ENCODE measurements at places on chromosomes 13 and 19.

GRCh38 chr19:719636-720344, 11.1 kb downstream of the PALM start:
- DNase-seq: no peak

DNA sequence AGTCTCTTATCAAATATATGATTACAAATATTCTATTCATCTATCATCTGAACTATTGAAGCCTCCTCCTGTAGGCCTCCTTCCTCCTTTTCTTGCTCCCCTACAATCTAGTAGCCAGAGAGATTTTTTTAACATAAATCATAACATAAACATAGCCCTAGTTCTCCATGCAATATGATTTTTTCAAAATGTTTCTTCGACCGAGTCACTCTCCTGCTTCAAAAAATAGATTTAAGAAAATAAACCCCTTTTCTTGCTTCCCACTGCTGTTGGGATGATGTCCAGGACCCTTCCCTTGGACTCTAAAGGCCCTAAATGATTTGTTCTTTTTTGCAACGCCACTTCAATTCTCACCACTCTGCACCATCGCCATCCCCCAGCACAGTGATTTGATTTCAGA, 319.7 kb upstream of the TSHZ3 start:
- no peak for DNase-seq

- no peak for DNase-seq
Observed at GRCh38 chr13:42393573-42394360, 121.8 kb downstream of the AKAP11 start.

DNA sequence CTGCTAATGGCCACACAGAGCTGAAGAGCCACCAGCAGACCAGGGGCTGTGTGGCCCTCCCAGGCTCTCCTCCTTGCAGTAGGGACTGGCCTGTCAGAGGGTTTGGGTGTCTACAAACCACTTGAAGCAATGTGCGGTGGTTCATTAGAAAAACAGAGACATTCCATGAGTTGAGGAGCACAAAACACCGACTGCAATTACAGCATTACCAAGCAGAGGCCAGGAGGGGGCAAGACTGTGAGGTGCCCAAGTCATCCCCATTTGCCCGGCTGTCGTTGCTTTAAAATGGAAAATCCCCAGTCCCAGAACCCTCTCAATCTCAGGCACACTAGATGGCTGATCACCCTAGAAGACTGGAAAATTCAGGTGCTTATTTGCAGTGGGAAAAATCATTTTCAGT, 15.0 kb downstream of the TMTC4 start:
- DNase-seq: no peak

- no peak for DNase-seq
Observed at GRCh38 chr13:113178896-113179167, 20.4 kb downstream of the PROZ start.

DNA sequence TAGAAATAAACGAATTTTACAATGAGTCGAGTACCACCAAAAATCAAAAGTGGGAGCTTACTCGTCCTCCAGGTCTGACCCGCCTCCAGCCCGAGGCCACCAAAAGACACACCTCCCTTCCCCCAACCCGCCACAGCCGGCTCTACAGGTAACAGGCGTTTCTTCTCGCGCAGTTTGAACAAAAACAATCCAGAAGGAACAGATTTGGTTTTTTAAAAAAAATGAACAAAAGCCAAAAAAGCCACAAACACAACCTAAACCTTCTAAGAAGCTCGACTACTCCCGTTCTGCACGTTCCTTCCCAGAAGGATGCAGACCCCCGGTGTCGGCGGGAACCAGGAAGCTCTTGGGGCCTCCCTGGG, 671 bp downstream of the ZDHHC20 start:
- peak; percentile 69 for DNase-seq

DNA sequence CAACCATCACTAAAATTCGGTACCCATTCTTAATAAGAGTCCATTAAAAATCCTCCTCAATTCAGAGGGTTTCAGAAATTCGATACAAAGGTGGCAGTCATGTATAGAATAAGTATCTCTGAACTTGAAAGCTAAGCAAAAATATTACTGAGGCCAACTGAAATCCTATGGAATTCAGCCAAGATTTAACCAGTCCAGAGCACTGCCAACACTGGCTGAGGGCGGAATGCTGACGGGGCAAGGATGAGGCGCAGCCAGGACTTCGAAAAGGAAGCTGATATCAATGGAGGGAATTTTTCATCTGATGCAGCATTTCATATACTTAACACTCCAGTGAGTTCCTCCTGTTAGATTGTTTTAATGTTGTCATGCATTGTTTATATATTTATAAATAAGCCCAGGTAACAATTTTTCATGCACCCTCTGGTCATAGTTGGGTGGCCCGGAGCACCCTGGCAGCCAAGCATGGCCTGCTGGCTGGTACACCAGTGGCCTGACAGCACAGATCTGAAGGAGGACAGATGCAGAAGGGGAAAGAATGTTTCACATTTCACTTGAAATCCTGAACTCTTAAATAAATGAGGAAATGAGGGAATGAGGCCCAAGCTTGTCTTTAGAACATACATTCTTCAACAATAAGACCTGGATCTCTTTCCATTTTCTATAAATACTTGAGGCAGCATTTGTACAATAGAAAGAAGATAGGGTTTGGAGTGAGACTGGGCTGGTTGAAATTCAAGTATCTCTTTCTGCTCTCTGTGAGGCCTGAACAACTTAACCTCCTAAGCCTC, 41.5 kb downstream of the WDFY2 start:
- DNase-seq: no peak

GRCh38 chr13:28654276-28654675, 4.7 kb upstream of the POMP start:
- no peak for DNase-seq

- DNase-seq: no peak
Observed at GRCh38 chr19:18660051-18660910, 23.2 kb upstream of the CRTC1 start.

DNA sequence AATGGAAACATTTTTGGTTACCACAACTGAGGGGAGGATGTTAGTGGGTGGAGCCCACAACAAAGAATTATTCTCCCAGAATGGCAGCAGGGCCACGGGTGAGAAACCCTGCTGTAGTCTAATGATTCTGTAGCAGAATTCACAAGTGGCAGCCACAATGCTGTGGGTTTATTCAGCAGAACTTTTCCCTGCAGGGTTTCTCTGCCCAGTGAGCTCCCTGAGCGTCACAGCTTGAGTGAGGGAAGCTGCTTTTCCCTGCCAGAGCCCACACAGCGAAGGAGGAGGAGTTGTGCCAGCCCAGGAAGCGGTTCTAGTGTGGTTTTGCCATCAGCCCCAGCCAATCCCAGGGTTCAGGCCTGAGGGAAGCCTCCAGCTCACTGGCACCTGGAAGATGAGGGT, 4.4 kb downstream of the ATP12A start:
- no peak for DNase-seq

GRCh38 chr19:1985588-1986356, 29.7 kb downstream of the BTBD2 start:
- no peak for DNase-seq

- DNase-seq: no peak
Observed at GRCh38 chr13:30806784-30807183, 71.4 kb downstream of the ALOX5AP start.

- DNase-seq: no peak
Observed at GRCh38 chr19:47022541-47023447, 3.2 kb downstream of the NPAS1 start.

GRCh38 chr19:38819231-38819920, 6.6 kb upstream of the LGALS4 start:
- peak; percentile 80 for DNase-seq

GRCh38 chr19:52101866-52102562, 6.4 kb upstream of the ZNF841 start:
- DNase-seq: no peak

GRCh38 chr13:84481958-84482357, 599.7 kb upstream of the SLITRK1 start:
- DNase-seq: no peak

GRCh38 chr13:46315491-46316075, 71.5 kb downstream of the RUBCNL start:
- DNase-seq: no peak

GRCh38 chr13:110317496-110318195, 10.6 kb downstream of the COL4A2 start:
- no peak for DNase-seq

GRCh38 chr19:46487802-46488445, 7.7 kb downstream of the PNMA8B start:
- DNase-seq: peak; percentile 88

DNA sequence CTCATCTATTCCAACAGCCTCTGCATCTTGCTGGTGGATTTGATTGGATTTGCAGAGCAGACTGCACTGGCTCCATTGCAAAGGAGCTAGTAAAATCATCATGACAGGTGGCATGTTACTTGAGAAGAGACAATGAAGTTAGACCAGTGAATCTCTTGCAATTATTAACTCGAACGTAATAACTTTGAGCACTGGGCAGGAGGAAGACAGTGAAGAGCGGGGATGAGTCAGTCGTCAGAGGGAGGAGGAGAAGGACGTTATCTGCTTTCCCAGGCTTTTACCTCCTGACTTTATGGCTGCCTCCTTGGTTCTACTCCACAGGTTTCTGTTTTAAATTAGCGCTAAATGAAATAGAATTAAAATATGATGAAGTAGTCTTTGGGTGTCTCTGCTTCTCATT, 257.8 kb upstream of the IPO5 start:
- DNase-seq: peak; percentile 23

GRCh38 chr19:31530781-31531180, 181.5 kb upstream of the TSHZ3 start:
- no peak for DNase-seq

- DNase-seq: no peak
Observed at GRCh38 chr13:112143046-112143752, 76.2 kb downstream of the SOX1 start.

DNA sequence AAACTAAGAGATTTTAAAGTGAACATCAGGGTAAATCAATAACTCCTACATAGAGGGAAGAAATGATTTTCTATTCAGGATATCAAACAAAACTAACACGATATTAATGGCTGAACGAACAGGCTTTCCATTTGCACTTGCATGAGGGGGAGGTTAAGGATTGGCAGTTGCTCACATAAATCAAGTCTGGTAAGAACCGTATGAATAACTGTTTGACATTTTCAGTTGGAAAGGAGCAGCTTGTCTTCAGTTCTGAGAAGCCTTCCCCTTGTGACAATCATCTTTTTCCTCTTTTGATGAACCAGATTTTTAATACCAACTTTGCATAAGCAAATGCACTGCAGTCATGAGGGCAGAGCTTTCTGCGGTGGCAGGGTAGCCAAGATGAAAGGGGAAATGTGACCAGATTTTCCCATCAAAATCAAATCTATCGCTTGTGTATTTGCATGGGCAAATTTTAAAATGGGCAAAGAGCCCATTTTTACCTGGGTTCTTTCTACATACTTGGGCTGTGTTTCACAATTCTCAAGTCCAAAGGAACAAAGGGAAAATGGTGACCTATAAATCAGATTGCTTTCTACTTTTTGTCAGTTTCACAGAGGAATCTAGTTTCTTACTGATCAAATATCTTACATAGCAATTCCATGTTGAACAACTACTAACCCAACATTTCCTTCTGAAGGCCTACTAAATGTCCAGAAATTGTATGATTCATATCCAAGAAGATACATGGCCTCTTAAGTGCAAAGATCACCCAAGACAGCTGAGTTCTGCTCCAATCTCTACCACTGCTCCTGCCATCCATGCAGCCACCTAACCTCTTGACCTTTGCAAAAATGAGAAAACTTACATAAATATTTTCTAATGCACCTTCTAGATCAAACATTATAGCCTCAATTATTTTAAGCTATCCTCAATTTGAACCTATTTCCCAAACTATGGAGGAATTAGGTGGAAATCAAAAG, 249.6 kb downstream of the OXGR1 start:
- no peak for DNase-seq

DNA sequence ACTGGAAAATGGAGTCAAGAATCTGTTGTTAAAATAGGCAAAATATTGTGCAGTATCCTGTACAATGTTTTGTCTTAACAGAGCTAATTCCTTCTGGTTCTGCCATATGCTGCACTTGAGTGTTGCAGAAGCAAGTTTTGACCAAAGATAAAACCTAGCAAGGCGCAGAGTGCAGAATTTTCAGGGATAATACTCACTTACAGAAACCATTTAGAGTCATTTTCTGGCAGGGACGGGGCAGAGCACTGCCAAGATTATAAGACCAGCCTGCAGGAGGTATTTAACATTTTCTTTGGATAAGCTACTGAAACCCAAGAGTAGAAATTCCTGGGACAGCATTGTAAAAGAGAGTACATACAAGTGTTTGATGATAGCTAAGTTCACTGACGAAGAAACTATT, 159.5 kb upstream of the EDNRB start:
- no peak for DNase-seq

- DNase-seq: no peak
Observed at GRCh38 chr19:12665281-12665573, 1.3 kb downstream of the MAN2B1 start.

DNA sequence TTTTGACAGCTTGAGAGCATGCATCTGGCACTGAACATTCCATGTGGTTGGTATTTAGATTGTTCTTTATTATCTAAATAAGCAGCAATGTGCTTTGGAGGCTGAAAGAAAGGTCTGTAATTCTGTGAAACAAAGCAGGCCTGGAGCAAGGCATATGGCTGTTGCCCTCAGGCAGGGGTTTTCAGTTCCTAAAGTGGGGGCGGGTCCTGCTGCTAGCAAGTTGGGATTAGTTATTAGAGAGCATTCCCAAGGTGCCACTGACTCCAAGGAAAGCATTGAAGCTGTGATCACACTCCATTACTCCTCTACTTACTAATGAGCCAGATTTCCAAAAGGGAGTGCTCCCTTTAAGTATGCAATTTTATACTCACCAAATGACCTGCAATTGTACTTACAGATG, 432.2 kb downstream of the OLFM4 start:
- no peak for DNase-seq

DNA sequence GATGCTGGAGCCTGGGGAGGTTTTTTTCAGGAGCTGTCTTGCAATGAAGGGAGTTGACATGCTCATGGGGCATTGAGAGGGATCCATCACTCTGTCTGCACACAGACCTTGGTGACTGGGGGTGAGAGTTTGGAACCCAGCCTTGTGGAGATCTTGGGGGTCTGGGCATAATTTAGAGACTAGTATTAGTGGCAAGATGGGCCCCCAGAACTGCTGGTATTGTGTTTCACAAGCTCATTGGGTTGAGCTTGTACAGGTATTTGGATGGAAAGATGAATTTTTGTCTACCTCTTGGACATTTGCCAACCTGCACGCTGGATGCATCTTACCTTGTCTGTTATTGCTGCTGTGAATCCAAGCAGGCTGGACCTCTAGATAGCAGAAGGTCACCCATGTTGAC, at the start of gene OR2Z1:
Gene OR2Z1, plus strand, starts transcription at position 301 of the 400 bp plus-strand sequence. CDS start 9,395 bp downstream, outside the sequence.
- no peak for DNase-seq

DNA sequence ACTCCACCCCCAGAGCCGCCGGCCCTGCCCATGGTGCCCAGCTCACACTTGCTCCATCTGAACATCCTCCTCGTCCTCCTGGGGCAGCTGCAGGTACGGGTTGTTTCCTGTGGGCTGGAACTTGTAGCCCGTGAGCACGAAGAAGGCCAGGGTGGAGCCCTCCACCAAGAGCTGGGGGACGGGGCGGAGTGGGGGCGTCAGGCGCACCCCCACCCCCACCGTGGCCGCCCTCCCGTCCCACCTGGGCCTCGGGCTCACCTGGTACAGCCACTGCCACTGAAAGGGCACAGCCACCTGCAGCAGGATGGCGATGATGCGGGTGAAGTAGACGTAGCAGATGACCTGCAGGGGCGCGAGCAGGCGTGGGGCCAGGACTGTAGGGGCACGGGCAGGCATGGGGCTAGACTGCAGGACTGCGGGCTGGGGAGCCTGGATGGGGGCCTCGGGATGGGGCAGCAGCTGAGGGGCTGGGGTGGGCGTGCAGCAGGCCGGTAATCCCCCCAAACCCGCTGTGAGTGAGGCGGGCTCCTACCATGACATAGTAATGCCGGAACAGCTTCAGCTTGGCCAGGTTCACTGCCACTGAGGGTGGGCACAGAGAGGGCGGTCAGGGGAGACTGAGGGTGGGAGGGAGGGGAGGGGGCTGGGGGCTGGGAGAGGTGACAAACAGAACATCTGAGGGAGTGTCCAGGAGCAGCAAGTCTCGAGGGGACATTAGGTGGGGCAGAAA, 6.3 kb downstream of the GPR108 start:
- no peak for DNase-seq

All from hepatocyte (in vitro differentiated cells).